Glomerular endothelial cell (primary cell): ENCODE measurements at places on chromosomes 6 and 20.
A peak's percentile ranks its signal among the peaks of the same experiment; 100 is the strongest.

GRCh38 chr6:7545316-7546019 lies 4.0 kb downstream of the DSP start:
- no peak for DNase-seq

DNA sequence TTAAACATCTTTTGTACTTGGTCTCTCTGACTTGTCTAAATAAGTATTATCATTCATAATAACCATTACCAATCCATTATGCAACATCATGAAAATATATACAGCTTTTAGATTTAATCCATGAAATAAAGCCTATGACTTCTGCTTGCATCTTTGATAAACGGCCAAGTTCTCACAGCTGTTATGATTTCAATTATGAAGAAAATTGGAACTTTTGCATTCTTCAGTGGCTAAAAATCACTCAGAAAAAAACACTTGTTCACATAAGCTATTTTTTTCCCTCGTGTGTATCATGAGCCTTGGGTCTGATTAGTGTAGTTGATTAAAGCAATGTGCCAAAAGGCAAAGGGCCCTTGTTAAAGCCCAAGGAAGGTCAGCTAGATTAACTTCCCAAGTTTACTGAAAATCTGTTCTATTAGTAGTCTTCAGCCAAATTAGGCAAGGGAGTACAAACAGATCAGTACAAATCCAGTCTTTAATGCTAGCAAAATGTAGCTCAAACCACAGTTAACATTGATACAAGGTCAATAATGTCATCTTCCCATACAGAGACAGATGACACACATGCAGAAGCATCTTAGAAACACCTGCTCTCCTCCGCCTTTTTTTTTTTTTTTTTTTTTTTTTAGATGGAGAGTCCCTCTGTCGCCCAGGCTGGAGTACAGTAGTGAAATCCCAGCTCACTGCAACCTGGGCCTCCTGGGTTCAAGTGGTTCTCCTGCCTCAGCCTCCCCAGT lies 69.9 kb downstream of the SGK1 start:
- no peak for DNase-seq

DNA sequence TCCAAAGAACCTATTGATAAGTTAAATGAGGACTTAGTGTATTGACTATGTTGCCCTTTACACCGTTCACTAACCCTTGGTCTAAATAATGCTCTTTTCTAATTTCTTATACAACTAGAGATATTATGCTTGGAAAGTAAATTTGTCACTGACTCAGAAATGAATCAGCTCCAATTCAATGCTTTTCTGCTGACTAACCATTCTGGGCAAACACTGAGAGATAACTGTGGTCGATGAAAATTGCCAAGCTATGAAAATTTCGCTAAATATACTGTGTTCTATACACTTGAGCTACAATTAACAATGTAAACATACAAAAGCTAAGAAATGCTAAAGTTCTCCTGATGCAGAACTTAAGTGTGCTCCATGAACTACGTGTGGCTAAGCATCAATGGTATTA lies 23.1 kb upstream of the FBXO9 start:
- no peak for DNase-seq

GRCh38 chr6:54980511-54981275 lies 134.1 kb downstream of the FAM83B start:
- DNase-seq, result no peak

GRCh38 chr6:36633915-36634314 lies 39.8 kb downstream of the SRSF3 start:
- DNase-seq, result no peak

- DNase-seq, result no peak
Observed at GRCh38 chr20:1897541-1897940, 2.3 kb downstream of the SIRPA start.

- DNase-seq, result no peak
Observed at GRCh38 chr6:132812756-132813172, 1.6 kb upstream of the RPS12 start.

DNA sequence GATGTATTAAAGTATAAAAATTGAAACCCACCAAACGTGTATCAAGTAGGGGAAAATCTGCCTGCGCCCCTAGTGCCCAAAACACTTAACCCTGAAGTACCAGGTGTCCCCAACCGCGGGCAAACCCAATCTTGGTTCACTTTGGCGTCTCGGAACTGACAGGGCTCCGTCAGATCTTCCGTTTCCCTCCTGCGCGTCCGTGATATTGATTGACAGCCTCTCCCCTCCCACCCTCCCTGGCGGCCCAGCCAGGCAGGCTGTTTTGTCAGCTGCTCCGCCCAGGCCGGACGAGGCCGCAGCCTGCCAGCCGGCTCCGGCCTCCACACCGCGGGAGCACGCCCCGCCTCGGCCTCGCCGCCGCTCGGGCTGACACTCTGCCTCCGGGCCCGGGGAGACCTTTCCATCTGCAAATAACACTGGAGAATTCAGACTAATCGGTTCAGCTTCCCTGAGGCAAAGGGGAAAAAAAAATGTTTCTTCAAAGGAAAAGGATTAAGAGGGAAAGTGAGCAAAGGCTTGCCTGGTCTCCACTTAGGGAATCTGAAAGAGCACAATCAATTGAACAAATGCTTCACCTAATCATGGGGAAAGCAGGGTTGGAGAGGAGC lies 234.9 kb upstream of the MCHR2 start:
- peak; percentile 31 for DNase-seq

GRCh38 chr20:23614163-23614562 lies 8.4 kb upstream of the CST9 start:
- DNase-seq, result no peak

DNA sequence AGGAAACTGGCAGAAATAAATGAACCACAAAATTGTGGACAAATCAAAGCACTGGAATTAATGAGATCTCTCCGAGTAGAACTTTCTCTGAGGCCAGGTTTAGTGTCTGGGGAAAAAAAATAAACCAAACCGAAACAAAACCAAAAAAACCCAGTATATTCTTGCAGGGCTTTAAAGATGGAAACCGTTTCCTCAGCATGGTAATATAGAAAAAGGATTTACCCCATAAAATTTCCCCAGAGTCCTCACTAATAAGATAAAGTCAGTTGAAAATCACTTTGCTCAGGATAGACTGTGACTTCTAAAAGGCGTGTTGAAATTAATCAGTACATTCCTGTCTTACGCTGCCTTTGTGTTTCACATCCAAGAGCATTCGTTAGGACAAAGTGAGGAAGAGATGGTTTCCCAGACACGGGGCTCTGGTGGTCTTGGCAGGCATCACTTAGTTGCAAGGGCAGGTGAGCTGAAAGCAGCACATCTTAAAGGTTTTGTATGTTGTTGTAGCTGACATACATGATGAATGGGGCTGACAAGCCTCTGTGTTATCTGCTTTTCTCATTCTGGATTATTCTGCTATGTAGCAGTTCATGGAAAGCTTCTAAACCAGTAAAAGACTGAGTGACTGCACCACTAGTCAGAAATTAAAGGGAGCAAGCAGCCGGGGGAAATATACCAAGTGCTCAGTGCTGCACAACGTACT lies 85.2 kb upstream of the PRL start:
- DNase-seq, result no peak

- DNase-seq, result no peak
Observed at GRCh38 chr20:57040924-57041323, 225.5 kb downstream of the BMP7 start.

GRCh38 chr20:20517296-20517695 lies 149.4 kb downstream of the INSM1 start:
- no peak for DNase-seq
